ENCODE measurements at places on chromosomes 12 and 14. TPM values are rescaled to one million over a fixed set of nuclear protein-coding genes. Genes with fewer than 3 reads are reported as not detected.

GRCh38 chr12:13044906-13045299 is 722 bp downstream of the FAM234B start:
- H3K27me3 ChIP-seq, result no peaks in the 10 kb centered on the region
- peak; percentile 7 for DNase-seq
- 0 out of 2 replicates have a peak, but pooled peaks cover 4% of the 10 kb centered on the region for H3K4me1 ChIP-seq
- no peak overlapping the region for H3K27ac ChIP-seq
- H3K4me3 ChIP-seq, result peak overlapping the region; percentile 97

DNA sequence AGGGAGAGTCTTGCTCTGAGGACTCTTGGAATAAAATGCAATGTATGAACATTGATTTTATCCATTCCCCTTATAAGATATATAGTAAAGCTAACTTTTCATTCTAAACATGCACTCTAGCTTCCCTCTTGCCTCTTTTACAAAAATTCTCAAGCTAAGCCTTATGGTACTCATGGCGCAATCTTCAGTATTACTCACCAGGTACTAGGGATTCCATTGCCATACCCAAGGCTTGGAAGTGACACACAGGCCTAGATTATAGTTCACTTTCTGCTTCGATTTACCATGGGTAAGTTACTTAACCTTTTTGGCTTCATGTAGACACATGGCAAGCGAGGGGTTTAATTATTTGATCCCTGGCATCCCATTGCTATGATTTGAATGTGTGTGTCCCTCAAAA is 331.5 kb downstream of the LRIG3 start:
- H3K36me3 ChIP-seq, result no peaks in the 10 kb centered on the region
- H3K4me1 ChIP-seq, result peaks cover 1% of the 10 kb centered on the region
- no peak overlapping the region for H3K4me3 ChIP-seq
- DNase-seq, result peak; percentile 22

DNA sequence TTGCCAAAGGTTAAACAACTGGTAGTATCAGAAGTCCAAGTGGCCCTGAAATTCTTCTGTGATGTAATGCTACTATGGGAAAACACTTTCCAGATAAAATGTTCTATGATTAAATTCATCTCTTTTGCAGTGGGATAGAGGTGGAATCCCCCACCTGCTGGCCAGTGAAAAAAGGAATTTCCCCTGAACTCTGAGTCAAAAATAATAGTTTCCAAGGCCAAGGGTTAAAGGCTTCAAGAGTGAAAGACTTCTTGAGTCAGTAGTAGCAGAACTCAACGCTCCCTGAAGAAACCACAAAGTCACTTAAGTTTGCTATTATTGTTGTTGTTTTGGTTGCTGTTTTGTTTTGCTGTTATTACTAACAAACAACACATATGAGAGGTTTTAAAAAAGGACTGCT is 330.8 kb downstream of the SOX5 start:
- no peaks in the 10 kb centered on the region for H3K27me3 ChIP-seq
- no peaks in the 10 kb centered on the region for H3K36me3 ChIP-seq
- no peaks in the 10 kb centered on the region for H3K4me1 ChIP-seq
- DNase-seq, result no peak
- no peak overlapping the region for H3K4me3 ChIP-seq

GRCh38 chr12:21289698-21290097 is 45.0 kb downstream of the SLCO1A2 start:
- H3K4me3 ChIP-seq, result no peak overlapping the region
- H3K36me3 ChIP-seq, result no peaks in the 10 kb centered on the region
- H3K27ac ChIP-seq, result no peak overlapping the region
- H3K27me3 ChIP-seq, result no peaks in the 10 kb centered on the region
- DNase-seq, result no peak

DNA sequence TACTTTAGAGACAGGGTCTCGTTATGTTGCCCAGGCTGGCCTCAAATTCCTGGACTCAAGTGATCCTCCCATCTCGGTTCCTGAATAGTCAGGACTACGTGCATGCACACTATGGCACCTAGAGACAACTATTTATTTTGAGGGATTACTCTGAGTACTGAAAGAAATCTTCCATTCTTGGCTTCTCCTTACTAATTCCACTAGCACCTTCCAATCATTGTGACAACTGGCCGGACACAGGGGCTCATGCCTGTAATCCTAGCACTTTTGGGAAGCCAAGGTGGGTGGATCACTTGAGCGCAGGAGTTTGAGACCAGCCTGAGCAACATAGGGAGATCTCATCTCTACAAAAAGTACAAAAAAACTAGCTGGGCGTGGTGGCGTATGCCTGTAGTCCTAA is 42.1 kb upstream of the MTERF2 start:
- DNase-seq, result no peak
- H3K36me3 ChIP-seq, result no peaks in the 10 kb centered on the region
- peaks cover 29% of the 10 kb centered on the region for H3K4me1 ChIP-seq
- H3K27me3 ChIP-seq, result no peaks in the 10 kb centered on the region
- H3K4me3 ChIP-seq, result no peak overlapping the region

BCL11B gene
- total RNA-seq, result 0.73 TPM

DNA sequence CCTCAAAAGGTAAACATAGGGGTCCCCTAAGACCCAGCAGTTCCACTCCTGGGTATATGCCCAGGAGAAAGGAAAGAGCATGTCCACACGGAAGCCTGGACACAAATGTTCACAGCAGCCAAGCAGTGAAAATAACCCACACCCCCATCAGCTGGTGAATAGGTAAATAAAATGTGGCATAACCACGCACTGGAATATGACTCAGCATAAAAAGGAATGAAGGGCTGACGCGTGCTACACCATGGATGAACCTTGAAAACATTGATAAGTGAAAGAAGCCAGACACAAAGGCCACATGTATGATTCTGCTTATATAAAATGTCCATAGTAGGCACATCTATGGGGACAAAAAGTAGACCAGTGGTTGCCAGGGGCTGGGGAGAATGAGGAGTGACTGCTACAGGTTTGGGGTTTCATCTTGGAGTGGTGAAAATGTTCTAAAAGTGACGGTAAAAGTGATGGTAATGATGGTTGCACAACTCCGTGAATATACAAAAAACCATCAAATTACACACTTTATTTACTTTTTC is 3.8 kb upstream of the SCARB1 start:
- H3K27ac ChIP-seq, result no peak overlapping the region
- H3K4me3 ChIP-seq, result no peak overlapping the region
- H3K27me3 ChIP-seq, result no peaks in the 10 kb centered on the region
- DNase-seq, result peak; percentile 63
- peaks cover 15% of the 10 kb centered on the region for H3K4me1 ChIP-seq

- H3K36me3 ChIP-seq, result no peaks in the 10 kb centered on the region
- no peak overlapping the region for H3K27ac ChIP-seq
- no peaks in the 10 kb centered on the region for H3K4me1 ChIP-seq
- DNase-seq, result no peak
Measured at GRCh38 chr12:86741531-86741930, 485.3 kb upstream of the MGAT4C start.

GRCh38 chr14:69696633-69697557 is 70.0 kb upstream of the SRSF5 start:
- H3K27ac ChIP-seq, result no peak overlapping the region
- no peaks in the 10 kb centered on the region for H3K36me3 ChIP-seq
- no peaks in the 10 kb centered on the region for H3K27me3 ChIP-seq
- no peak for DNase-seq
- H3K4me1 ChIP-seq, result no peaks in the 10 kb centered on the region
- H3K4me3 ChIP-seq, result no peak overlapping the region

DNA sequence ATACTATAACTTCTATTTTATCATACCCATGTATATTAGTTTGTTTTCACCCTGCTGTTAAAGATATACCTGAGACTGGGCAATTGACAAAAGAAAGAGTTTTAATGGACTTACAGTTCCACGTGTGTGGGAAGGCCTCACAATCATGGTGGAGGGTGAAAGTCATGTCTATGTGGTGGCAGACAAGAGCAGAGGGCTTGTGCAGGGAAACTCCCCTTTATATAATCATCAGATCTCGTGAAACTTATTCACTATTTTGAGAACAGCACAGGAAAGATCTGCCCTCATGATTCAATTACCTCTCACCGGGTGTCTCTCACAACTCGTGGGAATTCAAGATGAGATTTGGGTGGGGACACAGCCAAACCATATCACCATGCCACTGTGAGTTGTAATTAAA is 135.8 kb downstream of the SYNE2 start:
- no peaks in the 10 kb centered on the region for H3K4me1 ChIP-seq
- no peak for DNase-seq
- no peaks in the 10 kb centered on the region for H3K27me3 ChIP-seq
- H3K27ac ChIP-seq, result no peak overlapping the region
- H3K4me3 ChIP-seq, result no peak overlapping the region

RNASE2 gene
- total RNA-seq, result not detected

DNA sequence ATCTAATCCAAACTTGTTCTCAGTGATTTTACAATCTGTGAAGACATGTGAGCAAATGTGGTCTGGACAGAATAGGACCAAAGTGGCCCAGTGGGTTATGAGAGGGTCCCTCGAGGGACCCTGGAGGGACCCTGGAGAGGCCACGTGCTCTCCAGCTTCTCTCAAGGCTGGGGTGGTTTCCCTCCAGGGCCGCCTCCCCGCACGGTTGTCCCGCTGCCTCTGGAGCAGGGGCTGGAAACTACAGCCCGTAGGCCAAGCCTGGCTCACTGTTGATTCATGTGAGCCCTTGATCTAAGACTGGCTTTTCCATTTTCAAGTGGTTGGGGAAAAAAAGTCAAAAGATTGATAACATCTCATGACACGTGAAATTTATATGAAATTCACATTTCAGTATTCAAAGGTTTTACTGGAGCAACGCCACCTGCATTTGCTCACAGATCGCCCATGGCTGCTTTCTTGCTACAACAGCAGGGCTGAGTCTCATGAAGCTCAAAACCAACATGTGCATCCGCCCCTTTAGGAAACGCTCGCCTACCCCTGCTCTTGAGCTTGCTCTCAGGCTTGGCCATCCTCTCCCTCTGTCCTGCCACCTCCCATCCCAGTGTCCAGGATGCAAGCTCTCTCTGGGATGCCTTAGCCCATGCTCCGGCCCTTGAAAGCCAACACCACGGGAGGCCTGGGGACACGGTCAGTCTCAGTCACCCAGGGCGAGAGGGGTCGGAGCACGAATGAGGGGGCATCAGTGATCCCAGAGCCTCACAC is 12.1 kb upstream of the LRTM2 start:
- H3K36me3 ChIP-seq, result no peaks in the 10 kb centered on the region
- no peak overlapping the region for H3K4me3 ChIP-seq
- no peak overlapping the region for H3K27ac ChIP-seq
- H3K4me1 ChIP-seq, result no peaks in the 10 kb centered on the region

- H3K27ac ChIP-seq, result no peak overlapping the region
- H3K4me1 ChIP-seq, result no peaks in the 10 kb centered on the region
- H3K4me3 ChIP-seq, result no peak overlapping the region
Measured at GRCh38 chr12:130702966-130703732, 12.9 kb downstream of the RIMBP2 start.

Measured in PC-3 (cell line).